ENCODE measurements at places on chromosomes 13 and 19.

- DNase-seq = no peak
Observed at GRCh38 chr13:26420282-26420960, 137.1 kb upstream of the WASF3 start.

DNA sequence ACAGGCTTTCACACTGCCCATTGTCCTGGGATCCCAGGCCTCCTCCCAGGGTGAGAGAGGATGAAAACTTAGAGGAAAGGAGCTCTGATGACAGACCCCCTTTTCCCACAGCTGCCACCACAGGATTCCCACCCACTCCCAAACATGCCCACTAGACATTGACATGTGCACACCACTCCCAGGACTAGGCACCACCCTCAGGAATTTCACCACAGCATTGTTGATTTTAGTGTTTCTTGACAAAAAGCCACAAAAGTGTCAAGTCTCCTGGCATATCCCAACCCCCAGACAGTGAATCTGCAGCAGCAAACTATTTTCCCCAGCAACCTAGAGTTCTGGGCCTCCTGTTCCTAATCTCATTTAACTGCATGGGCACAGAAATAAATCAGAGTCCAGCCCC lies 10.1 kb downstream of the ZNF714 start:
- no peak for DNase-seq

DNA sequence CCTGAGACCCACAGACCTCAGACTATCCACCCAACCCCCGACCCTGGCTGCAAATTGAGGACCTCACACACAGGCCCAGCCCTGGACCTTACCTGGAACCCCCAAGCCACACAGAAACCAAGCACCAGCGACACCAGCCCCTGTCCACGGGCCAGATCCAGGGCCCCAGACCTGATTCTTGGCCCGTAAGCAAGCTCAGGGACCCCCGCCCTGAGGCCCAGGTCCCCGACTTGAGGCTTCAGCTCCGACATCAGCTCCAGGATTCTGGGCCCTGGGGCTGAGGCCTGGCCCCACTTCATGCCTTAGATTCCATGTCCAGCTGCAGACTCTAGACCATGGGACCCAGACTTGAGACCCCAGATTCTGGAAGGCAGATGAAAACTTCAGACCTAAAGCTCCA lies 6.3 kb downstream of the TTYH1 start:
- no peak for DNase-seq

DNA sequence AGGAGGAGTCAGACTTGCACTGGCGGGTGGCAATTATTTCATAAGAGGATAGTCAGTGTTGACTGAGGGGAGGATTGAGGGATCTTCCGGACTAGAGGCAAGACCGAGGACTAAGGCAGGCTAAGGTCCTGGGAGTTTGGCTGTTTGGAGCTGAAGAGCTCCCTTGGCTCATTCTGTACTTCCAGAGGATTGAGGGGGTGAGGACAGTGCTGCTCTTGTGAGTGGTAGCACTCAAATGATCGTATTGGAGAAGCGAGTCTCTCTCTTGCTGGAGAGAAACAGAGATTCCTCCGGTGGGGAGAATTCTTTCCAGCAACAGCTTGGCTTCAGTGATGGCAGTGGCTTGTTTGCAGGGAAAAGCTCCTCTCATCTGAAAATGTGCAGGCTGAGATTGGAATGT lies 47.1 kb downstream of the ING1 start:
- DNase-seq = no peak

- DNase-seq = peak; percentile 56
Observed at GRCh38 chr13:112963641-112964040, 5.4 kb upstream of the MCF2L start.

GRCh38 chr19:4624733-4625362 lies 14.5 kb upstream of the TNFAIP8L1 start:
- DNase-seq = no peak

DNA sequence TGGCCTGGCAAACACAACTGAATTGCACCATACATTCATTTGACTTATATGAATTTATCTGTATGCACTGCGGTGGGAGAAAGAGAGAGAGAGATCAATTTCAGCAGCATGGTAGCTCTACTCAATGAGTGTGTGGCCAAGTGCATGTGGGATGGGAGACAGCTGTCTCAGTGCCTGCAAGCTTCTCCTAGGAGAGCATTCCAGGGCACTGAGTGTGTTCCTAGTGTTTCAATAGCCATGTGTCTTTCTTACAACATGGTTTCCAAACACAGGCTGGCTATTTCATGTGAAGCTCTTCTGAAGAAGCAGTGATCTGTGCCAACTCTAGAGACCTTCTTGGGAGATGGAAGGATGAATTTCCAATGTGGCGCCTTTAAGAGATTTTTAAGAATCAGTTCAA lies 43.5 kb downstream of the NEK5 start:
- DNase-seq = no peak

DNA sequence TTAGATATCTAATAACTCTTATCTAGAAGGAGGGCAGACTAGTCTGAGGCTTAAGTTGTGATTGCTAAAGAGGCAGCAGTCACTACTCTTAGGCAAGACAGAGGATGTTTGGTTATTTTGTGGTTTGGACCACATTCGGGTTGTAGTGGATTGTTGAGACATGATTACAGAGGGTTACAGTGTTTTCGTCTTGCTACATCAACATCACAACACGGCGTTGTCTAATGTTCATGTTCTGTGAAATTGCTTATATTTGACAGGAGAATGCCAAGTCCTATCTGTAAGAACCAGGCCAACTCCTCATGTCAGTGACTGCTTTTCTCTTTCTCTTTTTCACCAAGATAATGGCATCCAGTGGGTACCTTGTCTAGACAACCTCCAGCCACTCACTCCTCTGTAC lies 16.8 kb upstream of the TM9SF2 start:
- no peak for DNase-seq

DNA sequence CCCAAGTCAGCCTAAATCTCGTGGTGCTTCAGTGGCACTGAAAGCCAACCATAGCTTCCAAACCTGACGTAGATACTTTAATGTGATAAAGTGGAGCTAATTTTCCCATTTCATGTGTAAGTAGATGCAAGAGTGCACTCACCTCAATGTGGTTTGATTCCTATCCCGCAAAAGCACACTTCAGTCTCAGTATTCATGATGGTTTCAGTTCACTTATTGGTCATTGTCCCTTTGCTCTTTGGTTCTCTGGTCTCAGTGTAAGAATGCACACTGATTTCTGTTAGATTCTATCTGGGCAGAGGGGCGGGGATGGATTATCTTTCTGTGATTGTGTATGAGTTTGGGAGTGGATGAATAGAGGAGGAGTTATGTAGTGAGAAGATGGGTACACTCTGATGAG lies 340.6 kb downstream of the KCNRG start:
- no peak for DNase-seq

GRCh38 chr13:113483504-113484293 lies 6.8 kb downstream of the DCUN1D2 start:
- no peak for DNase-seq

DNA sequence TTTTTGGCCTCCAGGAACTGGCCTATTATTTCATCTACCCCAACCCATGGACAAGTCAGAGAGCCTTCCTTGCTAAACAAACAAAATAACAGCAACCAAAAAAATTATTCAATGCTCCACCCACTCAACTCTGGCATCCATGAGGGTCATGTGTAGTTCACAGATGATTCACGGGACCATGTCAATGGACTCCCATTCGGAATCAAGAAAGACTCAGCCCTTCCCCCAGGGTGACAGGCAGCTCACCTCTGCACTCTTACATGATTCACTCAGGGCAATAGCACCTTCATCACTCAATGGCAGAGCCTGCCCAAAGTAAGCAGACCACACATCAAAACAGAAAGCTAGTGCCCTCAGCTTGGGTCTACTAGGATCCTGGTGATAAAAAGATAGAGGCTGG lies 14.3 kb upstream of the SCEL start:
- DNase-seq = no peak

DNA sequence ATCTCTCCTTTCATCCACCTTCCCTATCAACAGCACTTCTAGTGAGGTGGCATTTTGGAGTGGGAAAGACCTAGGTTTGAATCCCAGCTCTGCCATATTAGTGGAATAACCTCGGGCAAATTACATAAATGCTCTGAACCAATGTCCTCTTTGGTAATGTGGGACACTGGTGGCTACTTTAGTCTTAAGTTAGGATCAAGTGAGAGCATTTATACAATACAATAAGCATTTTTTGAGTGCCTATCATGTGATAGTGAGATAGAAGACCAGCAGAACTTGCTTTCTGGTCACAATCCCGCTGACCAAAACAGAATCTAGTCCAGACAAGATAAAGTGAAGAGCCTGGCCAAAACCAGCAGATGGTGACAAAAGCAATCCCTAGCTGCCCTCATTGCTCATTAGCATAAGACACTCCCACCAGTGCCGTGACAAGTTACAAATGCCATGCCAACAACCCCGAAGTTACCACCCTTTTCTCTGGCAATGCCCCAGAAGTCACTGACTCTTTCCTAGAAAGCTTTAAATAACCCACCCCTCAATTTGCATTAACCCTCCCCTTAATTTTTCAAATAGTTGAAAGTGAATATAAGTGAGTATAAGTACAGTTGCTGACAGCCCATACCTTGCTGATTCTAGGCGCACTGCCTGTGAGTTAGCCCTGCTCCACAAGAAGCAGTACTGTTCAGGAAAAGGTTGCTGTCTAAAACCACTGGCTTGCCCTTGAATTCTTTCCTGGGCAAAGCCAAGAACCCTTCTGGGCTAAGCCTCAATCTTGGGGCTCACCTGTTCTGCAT lies 28.9 kb upstream of the KPNA3 start:
- no peak for DNase-seq

GRCh38 chr19:44644402-44645016 lies 799 bp downstream of the PVR start:
- DNase-seq = no peak

DNA sequence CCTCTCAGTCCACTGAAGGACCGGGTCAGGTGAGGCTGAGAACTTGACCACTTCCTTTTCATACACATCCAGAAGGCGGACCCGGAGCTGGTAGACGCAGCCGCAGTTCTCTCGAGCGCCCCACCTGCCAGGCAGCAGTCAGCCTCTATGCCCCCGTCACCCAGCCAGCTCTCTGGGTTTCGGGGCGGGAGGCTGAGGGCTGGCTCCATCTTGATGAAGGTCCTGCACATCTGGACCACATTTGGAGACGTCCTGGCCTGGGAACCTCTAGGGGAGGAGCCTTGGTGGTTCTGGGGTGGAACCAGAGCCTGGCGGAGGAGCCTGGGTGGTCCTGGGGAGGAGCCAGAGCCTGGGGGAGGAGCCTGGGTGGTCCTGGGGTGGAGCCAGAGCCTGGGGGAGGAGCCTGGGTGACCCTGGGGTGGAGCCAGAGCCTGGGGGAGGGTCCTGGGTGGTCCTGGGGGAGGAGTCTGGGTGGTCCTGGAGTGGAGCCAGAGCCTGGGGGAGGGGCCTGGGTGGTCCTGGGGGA lies 14.3 kb downstream of the MRPS12 start:
- DNase-seq = no peak

GRCh38 chr19:47819858-47820257 lies 1.9 kb upstream of the CRX start:
- no peak for DNase-seq

GRCh38 chr13:30038884-30039283 lies 188.5 kb upstream of the UBL3 start:
- DNase-seq = no peak

GRCh38 chr13:46753137-46753536 lies 43.8 kb downstream of the ESD start:
- DNase-seq = no peak

DNA sequence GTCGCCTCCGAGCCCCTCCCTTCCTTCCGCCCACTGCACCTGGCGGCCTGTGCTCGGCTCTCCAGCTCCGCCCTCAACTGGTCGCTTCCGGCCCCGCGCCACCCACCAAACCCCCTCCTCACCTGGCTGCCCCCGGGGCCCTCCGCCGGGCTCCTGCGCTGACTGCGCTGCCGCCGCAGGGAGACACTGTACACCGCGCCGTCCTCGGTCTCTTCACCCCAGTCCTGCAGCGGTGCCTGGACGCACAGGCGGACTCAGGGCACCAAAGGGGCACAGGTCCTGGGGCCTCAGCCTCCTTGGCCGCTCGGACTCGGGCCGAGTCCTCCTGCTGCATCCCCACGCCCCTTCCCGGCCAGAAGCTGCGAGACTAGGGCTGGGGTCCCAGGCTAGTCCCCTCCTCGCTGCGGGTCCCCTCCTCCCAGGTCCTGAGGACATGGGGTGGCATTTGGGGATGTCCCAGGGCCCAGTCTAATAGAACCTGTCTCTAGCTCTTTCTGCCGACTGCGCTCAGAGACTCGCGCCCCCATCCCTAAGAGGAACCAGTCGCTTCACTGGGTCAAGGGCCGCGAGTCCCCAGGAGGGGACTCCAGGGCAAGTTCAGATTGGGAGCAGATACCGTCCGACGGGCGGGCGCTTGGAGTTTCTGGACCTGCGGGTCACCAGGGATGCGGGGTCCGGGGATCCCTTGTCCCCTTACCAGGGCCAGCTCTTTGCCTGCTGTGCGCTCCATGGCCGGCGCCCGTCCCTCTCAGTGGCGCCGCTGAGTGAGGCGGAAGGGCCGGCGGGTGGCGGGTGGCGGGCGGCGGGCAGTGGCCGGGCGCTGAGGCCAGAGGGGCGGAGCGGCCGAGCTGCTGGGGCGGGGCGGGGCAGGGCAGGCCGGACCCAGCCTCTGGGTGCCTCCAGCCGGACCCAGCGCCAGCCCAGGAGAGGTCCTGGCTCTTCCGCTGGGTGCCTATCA lies at the start of gene RGL3:
Gene RGL3 (minus strand): TSS at position 766 of the 958 bp plus-strand sequence. CDS start 36 bp downstream, at position 730.
- DNase-seq = no peak

DNA sequence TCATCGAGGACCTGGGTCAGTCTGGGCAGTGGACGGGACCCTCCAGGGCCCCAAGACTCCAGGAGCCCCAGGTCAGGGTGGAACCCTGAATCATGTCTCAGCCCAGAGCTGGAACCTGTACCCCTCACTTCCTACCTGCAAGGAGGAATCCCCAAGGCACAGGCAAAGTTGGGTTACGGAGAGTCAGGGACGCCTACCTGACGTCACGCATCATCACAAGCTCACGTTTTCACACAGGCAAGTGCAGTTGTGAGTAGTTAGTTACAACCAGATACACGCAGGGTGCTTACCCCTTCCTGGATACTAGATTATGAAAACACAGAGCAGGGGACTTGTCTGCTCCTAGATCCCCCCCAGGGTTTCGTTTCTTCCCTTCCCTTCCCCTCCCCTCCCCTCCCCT lies 1.9 kb downstream of the RETN start:
- no peak for DNase-seq
